Left renal pelvis (tissue), 4 donors: ENCODE measurements at places on chromosomes 4 and X. TPM values are rescaled to one million over a fixed set of nuclear protein-coding genes. Genes with fewer than 3 reads are reported as not detected.

IL3RA gene
- 10.5 TPM for polyA plus RNA-seq

CCNA2 gene
- polyA plus RNA-seq = 33.9 TPM

PIR gene
- polyA plus RNA-seq = 4.4 TPM

DNA sequence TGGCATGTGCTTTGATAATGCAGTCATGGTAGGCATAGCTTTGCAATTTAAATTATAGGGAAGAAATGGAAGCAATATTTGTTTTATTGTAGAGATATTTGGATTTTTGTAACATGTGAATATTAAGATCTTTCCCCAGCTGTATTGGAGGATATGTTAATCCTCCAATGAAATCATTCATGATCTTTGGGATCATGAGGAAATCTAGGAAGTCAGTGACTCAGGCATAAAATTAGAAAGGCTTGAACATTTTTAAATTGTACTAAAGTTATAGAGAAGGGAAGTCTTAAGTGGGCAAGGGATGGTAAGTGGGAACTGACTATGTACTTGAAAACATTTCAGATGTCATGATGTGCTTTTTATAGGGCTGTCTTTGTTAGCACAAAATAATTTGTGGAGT is 46.8 kb downstream of the FIP1L1 start:
- no peak for DNase-seq
